Naive thymus-derived CD8-positive, alpha-beta T cell (primary cell): ENCODE measurements at places on chromosomes 16 and 17.
A peak's percentile ranks its signal among the peaks of the same experiment; 100 is the strongest.

DNA sequence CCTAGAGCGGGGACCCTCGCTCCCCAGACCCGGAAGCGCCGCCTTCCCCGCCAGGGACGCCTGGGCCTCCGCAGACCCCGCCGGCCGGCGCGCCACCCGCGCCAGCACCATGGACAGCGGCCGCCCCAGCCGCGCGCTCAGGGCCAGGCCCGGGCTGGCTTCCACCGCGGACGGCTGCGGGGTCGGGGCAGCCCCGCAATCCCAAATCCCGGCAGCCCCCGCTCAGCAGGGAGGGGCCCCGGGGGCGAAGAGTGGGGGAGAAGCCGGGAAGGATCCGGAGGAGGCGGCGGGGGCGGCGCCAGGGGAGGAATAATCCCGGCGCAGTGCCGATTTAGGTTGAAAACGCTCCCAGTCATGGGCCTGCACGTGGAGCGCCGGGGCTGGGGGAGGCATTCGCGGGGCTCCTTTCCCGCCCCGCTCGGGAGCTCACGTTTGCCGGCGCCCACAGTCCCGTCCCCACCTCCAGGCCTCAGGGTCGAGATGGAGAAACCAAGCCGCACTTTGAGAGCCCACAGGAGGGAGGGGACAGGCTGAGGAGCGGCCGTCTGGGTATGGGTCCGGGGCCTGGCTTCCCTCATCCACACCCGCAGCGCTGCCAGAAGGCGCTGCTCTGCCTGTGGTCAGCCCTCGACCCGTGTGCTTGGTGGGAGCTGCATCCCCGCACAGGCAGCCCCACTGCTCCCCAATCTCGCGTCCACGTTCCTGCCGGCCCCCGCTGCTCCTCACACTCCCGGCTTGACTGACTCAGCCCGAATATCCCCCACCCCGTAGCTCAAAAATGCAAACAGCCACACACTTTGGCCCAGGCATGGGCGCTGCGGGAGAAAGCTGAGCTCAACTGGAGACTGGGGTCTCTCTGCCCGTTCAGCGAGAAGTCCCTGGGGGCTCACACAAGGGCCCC lies 4.7 kb downstream of the FBXL16 start:
- DNase-seq = peak; percentile 33

- DNase-seq = no peak
These were observed 42.4 kb downstream of the C16orf95 start for GRCh38 chr16:87274794-87275193.

DNA sequence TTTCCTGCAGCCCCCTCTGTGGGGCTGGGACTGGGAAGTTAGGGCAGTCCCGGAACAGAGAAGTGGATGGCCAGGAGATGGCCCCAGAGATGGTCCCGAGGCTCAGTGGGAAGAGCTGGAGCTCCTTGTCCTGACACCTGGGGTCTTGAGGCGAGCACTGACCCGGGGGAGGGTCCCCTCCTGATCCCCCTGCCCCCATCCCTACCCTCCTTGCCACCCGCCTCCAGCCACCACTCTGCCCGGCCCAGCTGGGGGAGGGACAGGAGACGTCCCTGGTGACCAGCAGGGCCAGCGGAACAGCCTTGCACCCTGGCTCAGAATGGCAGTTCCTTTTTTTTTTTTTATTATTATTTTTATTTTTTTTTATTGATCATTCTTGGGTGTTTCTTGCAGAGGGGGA lies 13.9 kb upstream of the RNF213 start:
- DNase-seq = no peak

GRCh38 chr16:56931892-56932720 lies at the start of gene HERPUD1:
TSS of gene HERPUD1 (plus strand) at chr16:56932142. CDS start at chr16:56932245, 103 bp downstream.
- peak; percentile 99 for DNase-seq

GRCh38 chr17:80396157-80397033 lies 18.6 kb upstream of the ENDOV start:
- DNase-seq = no peak

GRCh38 chr17:7408252-7408727 lies 645 bp downstream of the NLGN2 start:
- DNase-seq = peak; percentile 49

GRCh38 chr16:74186561-74186971 lies 110.0 kb upstream of the PSMD7 start:
- DNase-seq = no peak

- no peak for DNase-seq
These were observed 255.9 kb upstream of the PMFBP1 start for GRCh38 chr16:72427783-72428331.

DNA sequence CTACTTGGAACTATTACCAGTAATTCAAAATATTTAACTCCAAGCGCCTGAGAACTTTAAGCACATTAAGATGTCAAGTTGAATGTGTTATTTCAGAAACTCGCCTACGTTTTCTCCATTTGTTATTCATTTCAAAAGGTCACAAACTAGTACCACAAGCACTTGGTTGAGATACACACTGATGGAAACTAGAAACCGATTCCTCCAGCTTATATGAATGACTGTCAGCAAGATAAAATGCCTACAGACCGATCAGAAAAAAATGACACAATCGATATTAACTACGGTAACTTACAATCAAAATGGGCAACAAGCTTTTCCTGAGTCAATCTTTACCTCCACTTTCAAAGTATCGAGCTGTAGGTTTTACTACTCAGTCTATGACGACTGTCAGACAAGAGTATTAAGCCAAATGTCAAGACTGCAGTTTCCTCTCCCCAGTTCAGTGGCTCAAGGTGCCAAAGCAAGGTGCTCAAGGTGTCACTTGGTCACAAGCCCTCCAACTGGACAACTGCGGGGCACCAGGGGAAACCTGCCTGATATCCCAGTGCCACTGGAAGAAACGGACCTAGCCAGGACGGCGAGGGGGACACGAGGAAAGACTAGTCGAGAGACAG lies 678 bp downstream of the SRP68 start:
- DNase-seq = no peak

GRCh38 chr17:5110816-5111215 lies 862 bp downstream of the ZNF232 start:
- no peak for DNase-seq

GRCh38 chr16:57801809-57802340 lies 416 bp downstream of the KIFC3 start:
- no peak for DNase-seq

DNA sequence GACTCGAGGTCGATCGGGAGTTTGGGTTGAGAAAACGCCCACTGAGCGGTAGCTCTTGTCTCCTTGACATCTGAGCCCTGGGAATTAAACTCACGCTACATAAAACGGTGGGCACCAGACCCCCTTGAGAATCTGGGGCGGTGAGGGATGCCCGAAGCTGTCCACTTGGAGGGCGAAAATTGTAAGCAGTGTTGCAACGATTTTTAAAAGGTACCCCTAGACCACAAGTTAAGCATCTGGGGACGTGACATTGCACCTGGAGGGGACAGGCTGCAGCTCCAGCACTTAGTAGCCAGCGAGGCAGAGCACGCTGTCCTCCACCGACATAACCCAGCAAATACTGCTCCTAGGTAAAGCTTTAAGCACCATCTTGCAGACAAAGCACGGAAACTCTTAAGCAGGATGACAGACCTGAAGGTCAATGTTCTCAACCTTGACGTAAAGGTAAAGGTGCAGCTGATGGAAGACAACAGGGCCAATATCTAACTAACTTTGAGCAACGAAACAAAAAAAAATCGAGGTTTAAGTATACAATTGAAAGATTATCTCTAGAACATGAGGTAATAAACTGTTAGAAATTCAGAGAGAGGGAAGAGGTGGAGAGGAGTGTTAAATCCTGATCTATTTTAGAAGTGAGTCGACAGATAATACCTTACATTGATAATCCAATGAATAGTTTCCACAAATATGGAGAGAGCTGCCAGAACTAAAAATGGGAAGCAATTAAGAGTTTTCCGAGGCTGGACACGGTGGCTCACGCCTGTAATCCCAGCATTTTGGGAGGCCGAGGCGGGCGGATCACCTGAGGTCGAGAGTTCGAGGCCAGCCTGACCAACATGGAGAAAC lies 921 bp upstream of the CDR2 start:
- DNase-seq = peak; percentile 21

- no peak for DNase-seq
These were observed 32.2 kb downstream of the SNN start for GRCh38 chr16:11700264-11701029.

- DNase-seq = peak; percentile 14
These were observed 74.8 kb upstream of the GRIN2A start for GRCh38 chr16:10256784-10257641.

- DNase-seq = peak; percentile 27
These were observed 58.5 kb downstream of the HS3ST3B1 start for GRCh38 chr17:14359163-14360020.

GRCh38 chr16:5911241-5911640 lies 813.6 kb upstream of the EEF2KMT start:
- DNase-seq = no peak

DNA sequence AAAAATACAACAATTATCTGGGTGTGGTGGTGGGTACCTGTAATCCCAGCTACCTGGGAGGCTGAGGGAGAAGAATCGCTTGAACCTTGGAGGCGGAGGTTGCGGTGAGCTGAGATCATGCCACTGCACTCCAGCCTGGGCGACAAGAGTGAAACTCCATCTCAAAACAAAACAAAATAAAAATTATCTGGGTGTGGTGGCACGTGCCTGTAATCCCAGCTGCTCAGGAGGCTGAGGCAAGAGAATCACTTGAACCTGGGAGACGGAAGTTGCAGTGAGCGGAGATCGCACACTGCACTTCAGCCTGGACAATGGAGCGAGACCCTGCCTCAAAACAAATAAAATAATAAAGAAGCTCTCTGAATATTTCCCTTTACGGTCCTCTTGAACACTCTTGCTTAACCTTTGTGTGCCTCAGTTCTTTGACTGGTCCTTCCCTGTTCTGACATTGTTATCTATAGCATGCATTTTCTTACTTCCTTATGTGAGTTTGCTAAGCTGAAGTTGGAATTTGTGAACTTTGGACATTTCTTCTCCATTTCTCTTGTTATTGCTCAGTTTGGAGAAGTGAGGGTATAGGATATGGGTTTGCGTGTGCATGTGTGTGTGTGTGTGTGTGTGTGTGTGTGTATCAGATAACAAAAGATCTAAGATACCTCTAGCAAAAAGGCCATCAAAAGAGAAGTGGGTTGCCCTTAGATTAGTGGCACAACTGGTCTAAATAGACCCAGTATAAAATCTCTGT lies 29.7 kb upstream of the WSB1 start:
- DNase-seq = no peak

DNA sequence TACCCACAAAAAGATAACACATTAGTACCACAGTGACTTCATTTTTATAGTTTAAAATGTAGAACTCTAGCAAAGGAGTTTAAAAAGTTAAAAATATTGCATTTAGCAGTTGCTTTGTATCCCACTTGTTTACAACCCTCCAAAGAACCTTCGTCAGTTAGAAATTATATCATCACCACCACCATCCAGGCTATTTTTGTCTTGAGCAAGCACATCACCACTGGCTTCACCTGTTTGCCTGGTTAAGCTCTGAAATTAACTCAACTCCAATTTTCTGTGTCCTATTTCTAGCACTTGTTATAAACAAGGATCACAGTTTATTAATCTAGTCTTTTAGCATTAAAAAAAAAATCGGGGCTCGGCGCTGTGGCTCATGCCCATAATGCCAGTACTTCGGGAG lies 6.1 kb downstream of the GLYR1 start:
- no peak for DNase-seq
